Hindlimb muscle (tissue), 1 donor: ENCODE measurements at places on chromosomes 4 and X. TPM values are rescaled to one million over a fixed set of nuclear protein-coding genes. Genes with fewer than 3 reads are reported as not detected.

DNA sequence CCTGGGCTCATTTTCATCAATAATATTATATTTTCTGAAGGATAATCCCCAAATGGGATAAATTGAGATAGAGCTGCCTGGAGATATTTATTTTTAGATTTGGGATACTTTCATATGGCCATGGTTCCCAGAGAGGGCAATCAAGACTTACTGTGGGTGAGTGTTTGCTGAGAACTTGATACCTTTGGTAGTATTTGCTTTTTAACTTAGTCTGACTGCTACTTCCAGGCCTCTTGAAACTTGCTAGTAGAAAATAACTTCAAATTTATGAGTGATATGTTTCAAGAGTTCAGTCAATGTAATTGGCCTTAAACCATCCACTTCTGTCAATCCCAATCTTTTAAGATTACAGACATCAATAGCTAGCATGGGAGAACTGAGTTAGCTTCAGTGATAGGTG is 181.6 kb upstream of the POU3F4 start:
- no peak for DNase-seq

GRCh38 chr4:159483782-159484741 is 381.2 kb downstream of the RAPGEF2 start:
- DNase-seq, result no peak

GRCh38 chrX:18410038-18410437 is 15.4 kb upstream of the CDKL5 start:
- no peak for DNase-seq

DNA sequence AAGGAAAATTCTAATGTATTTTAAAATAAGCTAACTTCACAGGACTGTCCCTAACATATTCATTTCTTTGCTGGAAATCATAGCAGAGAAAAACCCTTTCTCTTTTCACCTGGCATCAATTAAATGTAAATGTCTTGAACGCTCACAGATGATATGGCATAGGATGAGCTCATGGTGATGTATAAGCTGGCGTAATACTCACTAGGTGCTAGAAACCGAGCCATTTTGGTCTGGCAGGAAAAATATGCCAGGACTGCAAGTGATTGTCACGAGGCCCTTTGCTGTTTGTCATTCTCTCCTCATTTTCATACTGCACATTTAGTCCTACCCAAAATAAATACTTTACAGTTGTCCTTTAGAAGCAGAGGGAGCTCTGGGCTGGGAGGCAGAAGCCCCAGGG is 222.7 kb upstream of the LNX1 start:
- no peak for DNase-seq

DNA sequence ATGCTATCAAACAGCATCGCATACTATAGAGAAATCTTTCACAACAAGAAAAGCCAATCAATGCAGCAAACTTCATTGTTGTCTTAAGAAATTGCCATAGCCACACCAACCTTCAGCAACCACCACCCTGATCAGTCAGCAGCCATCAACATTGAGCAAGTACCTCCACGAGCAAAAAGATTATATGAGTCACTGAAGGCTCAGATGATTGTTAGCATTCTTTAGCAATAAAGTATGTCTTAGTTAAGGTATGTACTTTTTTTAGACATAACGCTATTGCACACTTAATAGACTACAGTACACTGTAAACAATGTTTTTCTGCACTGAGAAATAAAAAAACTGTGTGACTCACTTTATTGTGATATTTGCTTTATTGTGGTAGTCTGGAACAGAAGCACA is 37.8 kb upstream of the FUNDC1 start:
- no peak for DNase-seq

DNA sequence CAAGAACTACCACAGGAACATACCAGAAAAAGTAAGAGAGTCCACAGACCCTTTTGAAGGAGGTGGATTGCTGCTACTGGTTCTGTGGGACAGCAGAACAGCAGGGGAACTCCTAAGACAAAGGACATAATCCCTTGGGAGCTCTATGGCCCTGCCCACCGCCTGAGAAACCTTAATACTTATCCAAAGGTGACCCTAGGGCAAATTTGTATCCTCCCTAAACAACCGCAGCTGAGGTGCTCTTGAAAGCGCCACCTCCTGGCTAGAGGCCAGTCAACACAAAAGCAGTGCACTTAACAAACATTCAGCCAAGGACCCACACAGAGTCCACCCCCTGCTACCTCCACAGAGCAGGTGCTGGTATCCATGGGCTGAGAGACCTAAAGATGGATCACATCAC is 136.8 kb downstream of the ADAM29 start:
- no peak for DNase-seq

DNA sequence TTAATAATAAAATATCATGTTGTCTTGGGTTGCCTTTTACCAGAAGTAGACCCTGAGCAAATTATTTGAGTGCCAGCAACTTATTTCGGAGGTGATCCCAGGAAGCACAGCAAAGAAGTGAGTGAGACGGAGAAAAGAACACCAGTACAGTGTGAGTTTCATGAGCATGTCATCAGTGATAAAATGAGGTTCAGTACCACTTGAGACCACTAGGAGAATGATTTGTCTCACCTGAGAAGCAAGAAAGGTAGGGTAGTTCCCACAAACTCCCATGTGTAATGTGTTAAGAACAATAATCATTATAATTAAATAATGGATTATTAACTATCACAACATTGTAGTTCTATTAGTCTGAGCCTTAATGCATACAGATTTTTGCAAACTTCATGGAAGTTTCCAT is 112.8 kb upstream of the DMD start:
- no peak for DNase-seq

- no peak for DNase-seq
Measured at GRCh38 chrX:107701493-107702121, 73.3 kb downstream of the PRPS1 start.

- no peak for DNase-seq
Measured at GRCh38 chr4:7854697-7855370, 84.8 kb downstream of the AFAP1 start.

DNA sequence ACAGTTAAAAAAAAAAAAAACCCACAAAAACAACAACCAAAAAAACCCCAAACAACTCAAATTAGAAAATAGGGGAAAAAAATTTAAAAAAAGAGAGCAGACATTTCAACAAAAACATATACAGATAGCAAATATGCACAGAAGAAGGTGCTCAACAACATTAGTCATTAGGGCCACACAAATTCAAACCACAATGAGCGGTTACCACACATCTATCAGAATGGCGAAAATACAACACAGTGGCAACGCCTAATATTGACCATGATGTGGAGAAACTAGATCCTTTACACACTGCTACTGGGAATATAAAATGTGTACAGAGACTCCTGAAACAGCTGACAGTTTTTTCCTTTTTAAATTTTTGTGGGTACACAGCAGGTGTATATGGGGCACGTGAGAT is 19.4 kb downstream of the LYAR start:
- no peak for DNase-seq

DNA sequence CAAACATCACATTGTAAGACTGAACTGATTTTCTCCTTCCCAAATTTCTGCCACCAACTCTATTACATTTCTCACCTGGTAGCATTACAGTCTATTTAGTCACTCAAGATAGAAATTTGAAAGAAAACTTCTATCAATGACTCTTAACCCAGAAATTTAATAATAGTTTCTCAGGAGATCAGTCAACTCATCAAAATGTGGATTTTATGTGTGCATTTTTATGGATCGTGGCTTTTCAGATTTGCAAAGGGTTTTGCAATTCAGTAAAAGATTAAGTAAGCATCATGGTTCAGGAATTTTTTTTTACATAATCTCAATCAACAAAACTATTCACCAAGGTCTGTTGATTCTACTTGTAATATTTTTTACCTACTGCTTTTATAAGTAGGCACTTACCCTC is 111.1 kb downstream of the CFAP299 start:
- DNase-seq, result no peak

DNA sequence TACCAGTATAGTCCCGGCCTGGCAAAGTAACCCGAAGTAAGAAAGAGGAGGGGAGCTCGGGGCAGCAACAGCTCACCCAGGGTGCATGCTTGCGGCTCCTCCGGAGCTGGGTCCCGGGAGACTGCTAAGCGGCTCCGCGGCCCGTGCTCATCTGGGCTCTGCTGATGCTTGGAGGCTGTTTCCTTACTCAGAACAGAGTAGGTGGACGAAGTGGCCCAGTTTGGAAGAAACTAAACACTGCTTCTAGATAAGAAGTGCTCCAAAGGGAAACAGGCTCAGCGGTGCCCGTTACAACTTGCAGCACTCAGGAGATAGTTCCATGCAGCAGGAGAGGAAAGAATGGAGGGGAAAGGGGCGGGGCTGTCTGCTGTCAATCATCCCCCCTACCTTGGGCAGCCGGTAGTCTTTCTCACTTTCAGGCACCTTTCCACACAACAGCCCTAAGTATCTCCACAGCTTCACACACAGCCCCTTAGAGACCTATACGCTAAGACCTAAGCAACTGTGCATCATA is at the start of gene COL4A6:
TSS of gene COL4A6 (minus strand) at position 313 of the 514 bp plus-strand sequence. CDS start at position 87, 226 bp downstream.
- DNase-seq, result no peak

- no peak for DNase-seq
Measured at GRCh38 chrX:43165343-43165920, 387.5 kb upstream of the PPP1R2C start.

XK gene
- 6.2 TPM for polyA plus RNA-seq

GAGE12J gene
- not detected for polyA plus RNA-seq

SPIN4 gene
- polyA plus RNA-seq, result 11.3 TPM

NSG1 gene
- polyA plus RNA-seq, result 3.4 TPM

BGN gene
- polyA plus RNA-seq, result 101 TPM

SMPX gene
- 250 TPM for polyA plus RNA-seq

INPP4B gene
- polyA plus RNA-seq, result 40.6 TPM

ARHGAP24 gene
- 49.0 TPM for polyA plus RNA-seq

SH3TC1 gene
- polyA plus RNA-seq, result 12.1 TPM

AADAT gene
- polyA plus RNA-seq, result 19.2 TPM
